ENCODE measurements at places on chromosomes 13 and 19.
A peak's percentile ranks its signal among the peaks of the same experiment; 100 is the strongest.

DNA sequence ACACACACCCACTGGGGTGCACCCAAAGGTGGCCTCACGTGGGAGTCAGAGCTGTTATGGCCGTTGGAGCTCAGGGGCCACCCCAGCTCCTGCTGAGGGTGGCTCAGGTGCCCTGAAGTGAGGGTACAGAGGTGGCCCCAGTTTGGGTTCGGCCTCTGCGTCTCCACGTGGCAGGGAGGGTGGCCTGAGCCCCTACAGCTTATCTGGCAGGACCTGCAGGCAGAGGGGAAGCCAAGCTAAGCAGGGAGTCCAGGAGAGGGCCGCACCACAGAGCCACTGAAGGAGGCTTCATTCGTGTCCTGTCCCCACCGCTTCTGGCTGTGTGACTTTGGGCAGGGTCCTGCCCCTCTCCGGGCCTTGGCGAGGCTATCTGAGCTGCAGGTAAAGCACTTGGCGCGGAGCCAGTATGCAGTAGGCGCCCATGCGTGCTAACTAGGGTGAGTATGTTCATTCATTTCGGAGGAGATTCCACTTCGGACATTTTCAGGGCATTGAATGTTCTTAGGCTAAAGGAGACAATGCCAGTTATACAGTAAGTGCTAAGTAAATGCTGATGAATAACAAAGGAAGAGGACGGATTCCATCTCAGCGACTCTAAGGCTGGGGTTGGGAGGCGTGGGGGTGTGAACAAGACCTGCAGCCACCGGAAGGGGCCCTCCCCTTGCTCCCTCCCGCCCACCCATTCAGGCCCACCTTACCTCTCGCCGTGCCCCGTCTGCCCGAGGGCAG is 4.9 kb downstream of the REX1BD start:
- DNase-seq = no peak

DNA sequence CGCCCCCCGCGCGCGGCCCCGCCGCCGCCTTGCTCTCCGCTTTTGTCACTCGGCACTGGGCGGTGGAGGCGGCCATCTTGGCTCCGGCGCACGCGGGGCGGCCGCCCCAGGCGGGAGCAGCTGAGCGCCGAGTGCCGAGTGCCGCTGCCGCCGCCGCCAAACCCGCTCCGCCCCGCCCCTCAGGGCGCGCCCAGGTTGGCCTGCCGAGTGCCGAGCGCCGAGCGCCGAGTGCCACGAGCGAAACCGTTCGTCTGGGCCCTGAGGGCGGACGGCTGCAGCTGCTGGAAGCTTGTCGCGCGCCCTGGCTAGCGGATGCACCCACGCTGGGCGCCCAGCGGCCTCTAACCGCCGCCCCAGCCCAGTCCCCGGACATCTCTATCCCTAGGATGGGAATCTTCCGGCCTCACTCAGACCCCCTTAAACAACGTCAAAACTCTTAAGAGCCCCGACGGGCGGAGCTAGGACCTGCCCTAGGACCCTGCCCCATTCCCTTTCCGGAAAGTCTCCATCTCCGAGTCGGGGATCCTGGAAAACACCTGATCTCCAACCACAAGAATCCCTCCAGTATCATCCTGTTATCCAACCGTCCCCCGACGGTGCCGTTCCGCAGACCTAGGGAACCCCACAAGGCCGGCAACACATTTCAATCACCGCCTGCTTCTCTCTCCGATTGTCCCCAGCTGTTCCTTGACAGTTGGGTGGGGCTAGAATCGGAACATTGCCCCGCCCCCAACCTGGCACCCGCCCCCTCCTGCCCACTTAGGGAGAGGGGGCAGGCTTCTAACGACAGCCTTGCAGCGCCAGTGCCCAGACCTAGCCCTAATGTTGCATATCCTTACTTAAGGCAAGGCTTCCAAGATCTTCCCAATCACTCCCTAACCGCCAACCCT is 14.1 kb upstream of the AKAP8L start:
- DNase-seq = peak; percentile 86

DNA sequence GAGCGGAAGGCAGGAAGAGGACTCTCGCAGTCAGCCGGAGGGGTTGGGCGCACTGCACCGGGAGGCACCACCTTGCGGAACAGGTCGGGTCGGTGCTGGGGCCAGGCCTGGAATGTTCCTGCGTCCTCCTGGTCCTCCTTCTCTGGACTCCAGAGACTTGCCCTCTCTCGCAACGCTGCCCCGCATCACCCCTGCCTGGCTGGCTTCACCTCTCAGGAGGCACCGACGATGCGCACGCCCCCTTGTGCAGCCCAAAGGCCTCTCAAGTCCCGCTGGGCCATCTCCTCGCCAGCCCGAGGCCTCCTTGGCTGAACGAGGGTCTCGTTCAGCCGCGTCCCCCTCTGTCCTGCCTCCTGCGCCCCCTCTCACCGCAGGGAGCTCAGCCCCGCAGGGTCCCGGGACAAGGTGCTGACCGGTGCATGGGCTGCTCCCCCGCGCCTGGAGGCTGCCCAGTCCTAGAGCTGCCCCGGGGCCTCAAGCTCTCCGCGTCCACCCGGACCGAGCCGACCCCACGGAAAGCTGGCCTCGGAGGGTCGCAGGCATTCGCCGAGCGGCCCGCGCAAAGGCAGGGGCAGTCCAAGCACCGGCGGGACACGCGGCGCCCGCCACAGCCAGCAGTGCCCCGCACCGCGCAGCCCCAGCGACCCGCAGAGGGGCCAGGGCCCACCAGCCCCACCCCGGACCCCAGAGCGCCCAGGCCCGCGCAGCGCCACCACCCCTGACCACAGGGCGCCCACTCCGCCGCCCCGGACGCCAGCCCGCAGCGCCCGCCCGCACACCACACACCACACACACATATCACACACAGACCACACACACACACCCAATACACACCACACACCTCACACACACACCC is 133.8 kb downstream of the CRYL1 start:
- DNase-seq = no peak

DNA sequence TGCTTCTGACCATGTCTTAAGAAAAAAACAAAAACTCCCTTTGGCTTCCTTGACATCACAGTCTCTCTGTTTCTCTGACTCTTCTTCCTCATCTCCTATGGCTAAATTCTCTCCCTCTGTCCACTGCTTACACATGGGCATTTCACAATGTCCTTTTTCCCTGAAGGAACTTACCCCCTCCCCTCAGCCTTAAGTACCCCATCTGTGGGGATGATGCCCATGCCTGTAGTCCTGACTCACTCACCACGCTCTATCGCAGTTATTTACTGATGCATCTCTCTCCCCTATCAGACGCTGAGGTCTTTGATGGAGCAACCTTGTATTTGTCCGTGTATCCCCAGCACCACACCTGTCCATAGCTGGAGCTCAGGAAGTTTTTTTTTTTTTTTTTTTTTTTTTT is 32.4 kb downstream of the ACTN4 start:
- no peak for DNase-seq

DNA sequence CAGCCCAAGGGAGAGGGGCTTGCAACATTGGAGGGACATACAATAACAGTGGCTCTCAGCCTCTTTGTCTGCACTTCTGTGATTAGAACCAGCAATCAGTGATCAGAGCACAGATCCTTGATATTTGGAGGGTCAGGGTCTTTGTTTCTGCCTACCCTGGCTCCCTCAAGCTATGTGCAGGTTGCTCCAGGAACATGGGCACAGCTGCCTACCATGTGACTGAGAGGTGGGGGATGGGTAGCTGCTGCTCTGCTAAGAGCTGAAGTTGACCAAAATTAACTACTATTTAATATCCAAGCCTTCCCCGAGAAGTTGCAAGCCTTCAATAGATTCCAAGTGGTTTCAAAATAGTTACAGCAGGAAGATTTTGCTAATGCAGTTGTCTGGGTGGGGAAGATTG is 202.6 kb downstream of the ZIC5 start:
- DNase-seq = no peak

GRCh38 chr13:71477735-71478134 is 389.3 kb downstream of the DACH1 start:
- no peak for DNase-seq

DNA sequence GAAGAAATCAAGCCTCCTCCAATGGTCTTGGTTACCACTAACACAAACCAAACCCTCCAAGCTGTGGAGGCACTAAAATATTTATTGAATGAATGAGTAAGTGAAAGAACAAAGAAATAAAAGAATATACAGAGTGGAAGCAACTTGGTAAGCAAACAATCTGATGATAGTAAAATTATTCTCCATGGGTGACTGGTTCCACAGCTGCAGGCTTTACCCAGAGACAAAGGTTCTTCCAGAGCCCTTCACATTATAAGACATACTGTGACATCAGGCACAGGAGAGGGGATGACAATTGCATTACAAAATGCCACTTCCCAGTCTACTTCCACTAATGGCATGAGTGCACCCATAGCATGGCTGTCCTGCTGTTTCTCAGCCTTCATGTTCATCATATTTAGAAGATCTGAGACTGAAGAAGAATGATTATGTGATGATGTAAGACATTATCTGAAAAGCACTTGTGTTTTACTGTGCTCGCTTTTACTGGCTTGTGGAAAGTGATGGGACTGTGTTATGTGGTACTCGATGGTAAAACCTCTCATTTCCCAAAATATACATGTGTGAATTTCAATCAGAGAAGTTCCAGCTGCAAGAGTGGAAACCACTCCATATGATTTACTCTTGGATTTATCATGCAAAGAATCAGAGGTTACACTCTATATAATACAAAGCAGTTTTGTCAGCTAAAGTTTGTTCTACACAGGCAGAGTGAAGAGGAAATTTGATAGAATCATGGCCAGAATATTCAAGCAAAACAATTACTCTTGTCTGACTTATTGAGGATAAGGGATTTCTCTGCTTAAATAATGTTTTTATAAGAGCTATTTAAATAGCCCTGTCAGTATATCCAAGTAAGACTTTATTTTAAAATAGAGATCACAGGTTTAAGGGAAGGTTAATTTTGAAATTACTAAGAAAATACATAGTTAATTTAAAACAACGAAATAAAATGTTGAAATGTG is 220.2 kb upstream of the NBEA start:
- DNase-seq = no peak

DNA sequence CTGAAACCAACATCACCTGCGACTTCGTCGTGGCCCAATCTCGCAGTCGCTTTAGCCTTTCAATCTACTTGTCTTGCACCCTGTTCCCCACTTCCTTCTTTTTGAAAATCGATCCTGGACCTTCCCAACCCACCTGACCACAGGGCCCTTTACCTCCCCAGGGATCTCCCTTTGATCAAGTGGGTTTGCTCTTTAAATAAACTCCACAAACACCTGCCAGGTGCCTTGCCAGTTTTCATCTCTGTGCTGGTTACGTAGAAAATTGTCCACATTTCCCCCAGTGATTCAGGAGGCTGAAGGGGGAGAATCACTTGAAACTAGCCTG is 14.5 kb upstream of the RAB20 start:
- DNase-seq = no peak

DNA sequence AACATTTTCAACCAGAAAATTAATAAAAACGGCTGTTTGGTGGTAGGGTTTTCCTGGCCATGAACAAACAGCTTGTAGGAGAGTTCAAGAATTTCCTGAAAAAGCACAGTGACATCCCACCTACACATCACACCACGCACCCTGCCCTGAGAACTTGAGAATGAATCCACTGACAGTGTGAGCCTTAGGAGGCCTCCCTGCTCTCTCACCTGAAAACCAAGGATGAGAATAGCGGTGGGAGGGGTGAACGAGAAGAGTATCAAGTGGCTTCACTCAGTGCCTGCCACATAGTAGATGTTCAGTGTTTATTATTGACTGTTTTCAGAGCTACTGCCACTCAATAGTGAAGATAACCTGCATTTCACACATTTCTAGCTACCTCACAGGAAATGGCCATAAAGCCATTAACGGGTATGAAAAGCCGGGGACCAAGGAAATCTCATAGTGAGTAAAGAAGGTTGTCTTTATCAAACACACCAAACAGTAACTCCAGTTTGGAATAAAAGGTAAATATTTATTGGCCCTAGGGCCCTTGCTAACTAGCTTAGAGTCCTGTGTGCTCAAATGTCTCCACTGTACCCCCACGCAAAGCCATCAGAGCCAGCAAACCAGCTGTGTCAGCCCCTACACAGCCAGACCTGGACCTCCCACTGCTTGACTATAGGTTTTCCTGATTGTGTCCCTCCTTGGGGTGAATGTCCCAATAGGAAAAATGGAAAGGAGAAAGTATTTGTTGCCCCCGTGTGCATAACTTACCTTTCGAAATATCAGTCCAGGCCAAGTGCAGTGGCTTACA is 40.6 kb downstream of the TPT1 start:
- no peak for DNase-seq

DNA sequence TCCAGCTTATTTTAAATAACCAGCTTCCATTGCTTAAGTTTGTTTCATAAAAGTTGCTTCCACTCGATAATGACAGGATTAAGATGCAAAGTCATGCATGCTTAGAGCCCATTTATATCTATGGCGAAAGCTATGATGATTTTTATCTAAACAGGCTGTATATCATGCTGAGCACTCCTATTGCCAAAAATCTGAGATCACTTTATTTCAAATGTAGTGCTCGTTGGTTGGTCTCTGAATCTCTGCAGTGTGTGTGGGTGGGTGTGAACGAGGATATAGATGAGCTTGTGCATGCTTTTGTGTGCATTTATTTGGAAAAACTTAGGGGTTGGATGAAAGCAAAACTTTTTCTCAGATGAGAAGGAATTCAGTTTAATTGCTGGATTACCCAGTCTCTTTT is 27.0 kb upstream of the ARGLU1 start:
- no peak for DNase-seq

DNA sequence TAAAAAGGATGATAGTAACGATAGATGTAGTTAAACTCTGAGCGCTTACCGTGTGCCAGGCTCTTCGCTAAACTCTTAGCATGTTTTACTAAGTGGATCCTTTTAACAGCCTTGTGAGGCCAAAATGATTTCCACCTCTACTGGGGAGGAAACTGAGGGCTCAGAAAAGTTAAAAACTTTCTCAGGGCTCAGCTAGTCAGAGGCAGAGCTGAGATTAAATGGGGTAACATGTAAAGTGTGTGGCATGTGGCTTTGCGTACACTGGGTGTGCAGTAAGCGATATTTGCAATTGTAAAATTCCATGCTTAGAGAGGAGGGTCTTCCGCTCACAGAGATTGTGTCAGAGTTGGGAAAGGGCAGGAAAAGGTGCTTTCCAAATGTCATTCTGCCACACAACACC is 1.7 kb downstream of the U2AF2 start:
- no peak for DNase-seq

DNA sequence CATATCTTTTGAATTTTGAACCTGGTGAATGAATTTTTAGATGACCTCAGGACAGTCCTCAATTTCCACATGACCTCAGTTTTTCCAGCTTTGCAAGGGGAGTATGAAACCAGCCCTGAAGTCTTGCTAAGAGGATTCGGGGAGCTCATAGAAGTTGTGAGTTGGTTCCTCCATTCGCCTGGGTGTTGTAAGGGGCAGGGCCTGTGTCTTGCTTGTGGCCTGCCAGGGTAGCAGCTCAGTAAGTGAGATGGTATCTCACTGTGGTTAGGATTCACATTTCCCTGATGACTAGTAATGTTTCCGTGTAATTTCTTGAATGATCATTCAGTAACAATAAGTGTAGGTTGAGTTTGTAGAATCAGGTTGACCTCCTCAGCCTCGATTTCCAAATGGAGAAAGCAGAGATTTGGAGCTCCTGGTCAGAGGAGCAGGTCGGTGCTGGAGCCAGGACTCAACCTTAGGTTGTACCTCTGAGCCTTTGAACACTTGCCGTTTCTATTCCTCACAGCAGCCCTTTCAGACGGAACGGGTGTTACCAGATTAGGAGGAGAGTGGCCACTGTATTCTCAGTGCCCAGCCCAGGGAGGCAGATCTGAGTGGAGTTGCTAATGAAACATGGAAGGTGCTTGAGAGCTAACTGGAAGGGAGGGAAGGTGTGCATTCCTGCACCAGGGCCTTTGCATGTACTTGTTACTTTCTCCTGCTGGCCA is 14.6 kb downstream of the NACC1 start:
- DNase-seq = peak; percentile 55
